Activated CD4-positive, alpha-beta T cell treated with anti-CD3 and anti-CD28 coated beads for 36 hours (primary cell): ENCODE measurements at places on chromosomes 6 and 20.

DNA sequence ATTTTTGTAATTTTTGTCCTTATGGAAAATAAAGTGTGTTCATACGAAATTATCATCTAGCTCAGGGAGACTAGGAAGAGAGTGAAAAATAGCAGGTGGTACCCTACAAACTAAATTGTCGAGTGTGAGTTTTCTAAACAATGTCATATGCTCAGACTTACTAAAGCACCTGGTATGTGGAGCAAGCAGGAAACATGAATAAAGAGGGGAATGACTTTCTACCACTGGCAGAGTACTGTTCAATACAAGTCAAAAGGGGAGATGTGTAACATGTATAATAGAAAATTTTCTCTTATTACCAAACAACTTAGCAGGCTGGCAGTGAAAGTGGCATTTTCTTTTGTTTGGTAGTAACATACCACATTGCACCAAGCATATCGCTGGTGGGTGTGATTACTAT, 36.1 kb downstream of the CTNNBL1 start:
- DNase-seq, result no peak

- no peak for DNase-seq
These were observed 40.5 kb upstream of the TAF8 start for GRCh38 chr6:42009844-42010184.

DNA sequence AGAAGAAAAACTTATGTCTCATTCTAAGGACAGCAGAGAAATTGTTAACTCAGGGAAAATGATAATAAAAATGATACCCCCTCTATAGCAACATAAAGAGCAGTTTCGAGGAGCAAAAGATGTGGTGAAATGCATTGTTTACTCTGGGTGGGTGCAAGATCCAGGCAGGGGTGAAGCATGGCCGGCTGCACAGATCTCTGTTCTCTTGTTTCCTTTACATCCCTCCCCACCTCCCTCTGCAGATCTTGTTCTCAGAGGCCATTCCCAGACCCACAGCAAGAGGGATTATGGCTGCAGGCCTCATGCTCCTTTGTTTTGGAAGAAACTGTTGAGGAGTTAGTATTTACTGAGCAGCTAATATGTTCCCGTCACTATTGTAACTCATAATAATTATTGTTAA, 1.8 kb downstream of the BTN3A1 start:
- no peak for DNase-seq

GRCh38 chr6:26105109-26105730, 18.0 kb downstream of the HFE start:
- no peak for DNase-seq

- no peak for DNase-seq
These were observed 114.0 kb upstream of the FKBP1C start for GRCh38 chr6:63097222-63097621.

DNA sequence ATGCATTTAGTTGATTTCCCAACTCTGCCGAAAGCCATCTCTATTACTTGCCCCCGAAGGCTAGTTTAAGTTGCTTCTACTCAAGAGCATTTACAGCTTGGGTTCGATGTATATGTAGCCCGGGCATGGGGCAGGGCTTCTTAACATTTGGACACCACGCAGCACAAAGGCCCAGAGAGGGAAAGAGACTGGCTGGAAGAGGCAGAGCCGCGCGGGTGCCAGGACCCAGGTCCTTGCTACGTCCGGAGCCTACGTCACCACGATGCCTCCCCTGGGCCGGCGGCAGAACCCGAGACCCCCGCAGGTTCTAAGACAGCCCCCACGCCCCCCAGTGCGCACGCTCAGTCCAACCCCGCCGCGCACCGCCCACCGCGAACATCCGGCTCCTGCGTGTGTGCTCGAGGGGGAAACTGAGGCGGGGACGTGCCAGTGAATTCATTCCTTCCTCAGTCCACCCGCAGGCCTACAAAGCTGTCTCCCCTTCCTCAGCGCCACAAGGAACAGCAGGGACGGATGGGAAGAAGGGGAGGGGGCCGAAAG, 367 bp upstream of the PCIF1 start:
- DNase-seq, result no peak

DNA sequence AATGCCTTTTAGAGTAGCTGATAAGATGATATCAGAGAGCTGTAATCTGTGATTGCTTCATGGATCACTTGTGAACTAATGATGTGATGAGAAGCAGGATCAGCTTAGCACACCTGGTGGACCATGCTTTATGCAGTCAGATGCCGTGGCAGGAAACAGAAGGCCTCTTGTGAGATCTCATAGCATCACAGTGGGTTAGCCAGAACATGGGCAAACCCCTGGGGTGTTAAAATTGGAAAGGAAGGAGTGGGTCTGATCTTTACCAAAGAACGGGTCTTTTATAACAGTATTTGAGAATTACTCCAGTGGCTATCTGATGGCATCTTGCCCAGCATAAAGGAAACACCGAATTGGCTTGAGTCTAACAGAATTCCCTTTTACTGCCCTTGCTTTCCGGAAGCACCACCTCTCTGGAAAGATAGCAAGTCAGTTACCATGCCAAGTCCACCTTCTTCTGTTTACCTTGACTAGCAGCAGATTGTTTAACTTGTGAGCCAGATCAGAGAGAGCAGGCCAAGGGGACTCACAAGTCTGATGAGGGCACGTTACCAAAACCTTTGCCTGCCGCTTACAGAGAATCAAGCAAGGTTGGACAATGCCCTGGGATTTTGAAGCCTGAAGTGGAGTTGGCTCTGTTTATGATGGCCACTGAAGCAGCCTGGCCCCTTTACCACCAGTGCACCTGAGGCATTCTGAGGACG, 20.9 kb upstream of the SRF start:
- DNase-seq, result no peak

GRCh38 chr20:62723351-62723750, 14.7 kb downstream of the NTSR1 start:
- no peak for DNase-seq
